SK-MEL-5 (cell line): ENCODE measurements at places on chromosomes 2 and 18.
A peak's percentile ranks its signal among the peaks of the same experiment; 100 is the strongest.

- DNase-seq = peak; percentile 79
Observed at GRCh38 chr2:156892467-156893281, 364.8 kb upstream of the GALNT5 start.

- no peak for DNase-seq
Observed at GRCh38 chr2:66390811-66391210, 44.1 kb upstream of the MEIS1 start.

GRCh38 chr2:38907743-38908562 lies 18.3 kb downstream of the ARHGEF33 start:
- no peak for DNase-seq

GRCh38 chr18:24185805-24186204 lies 46.9 kb downstream of the CABYR start:
- DNase-seq = no peak

DNA sequence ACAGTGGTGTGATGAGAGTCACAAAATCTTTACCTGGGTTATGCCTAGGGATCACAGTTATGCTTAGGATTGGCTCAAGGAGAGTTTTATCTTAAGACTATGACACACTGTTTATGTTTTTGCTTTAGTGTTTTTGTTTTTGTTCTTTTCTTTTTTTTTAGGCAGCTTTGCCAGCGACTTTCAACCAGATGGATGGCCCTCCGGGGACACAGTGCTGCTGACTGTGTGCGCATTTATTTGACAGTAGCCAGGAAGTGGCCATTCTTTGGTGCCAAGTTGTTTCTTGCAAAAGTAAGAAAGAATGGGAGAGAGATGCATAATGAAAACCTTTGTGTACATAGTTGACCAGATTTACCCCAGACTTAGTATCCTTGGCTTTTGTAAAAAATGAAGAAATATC lies 15.1 kb upstream of the DYNC2LI1 start:
- DNase-seq = peak; percentile 85

DNA sequence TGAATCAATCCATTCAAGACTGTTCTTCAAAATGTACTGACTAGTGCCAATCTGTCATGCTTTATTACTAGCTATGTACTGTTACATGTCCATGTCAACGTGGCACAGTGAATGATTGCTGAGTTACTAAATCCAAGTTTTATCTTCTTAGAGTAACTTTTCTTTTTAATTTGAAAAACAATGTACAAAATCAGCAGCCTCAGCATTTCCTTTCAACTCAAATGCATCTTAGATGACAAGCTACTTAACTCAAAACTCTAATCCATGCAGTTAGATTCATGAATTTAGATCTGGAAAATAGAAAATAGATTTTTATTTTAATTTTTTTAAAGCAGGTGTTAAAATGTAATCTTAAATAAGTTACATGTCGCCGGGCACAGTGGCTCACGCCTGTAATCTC lies 174.2 kb downstream of the CAPN13 start:
- no peak for DNase-seq

GRCh38 chr2:77520641-77521547 lies 1.3 kb downstream of the LRRTM4 start:
- no peak for DNase-seq

- no peak for DNase-seq
Observed at GRCh38 chr2:12131975-12132374, 385.5 kb downstream of the LPIN1 start.

GRCh38 chr2:160499865-160500264 lies 6.3 kb upstream of the RBMS1 start:
- DNase-seq = no peak
